ENCODE measurements at places on chromosomes 7 and 10.

- DNase-seq, result no peak
Observed at GRCh38 chr10:13775786-13776775, 189.3 kb downstream of the PRPF18 start.

- no peak for DNase-seq
Observed at GRCh38 chr7:50684713-50685075, 98.0 kb downstream of the GRB10 start.

DNA sequence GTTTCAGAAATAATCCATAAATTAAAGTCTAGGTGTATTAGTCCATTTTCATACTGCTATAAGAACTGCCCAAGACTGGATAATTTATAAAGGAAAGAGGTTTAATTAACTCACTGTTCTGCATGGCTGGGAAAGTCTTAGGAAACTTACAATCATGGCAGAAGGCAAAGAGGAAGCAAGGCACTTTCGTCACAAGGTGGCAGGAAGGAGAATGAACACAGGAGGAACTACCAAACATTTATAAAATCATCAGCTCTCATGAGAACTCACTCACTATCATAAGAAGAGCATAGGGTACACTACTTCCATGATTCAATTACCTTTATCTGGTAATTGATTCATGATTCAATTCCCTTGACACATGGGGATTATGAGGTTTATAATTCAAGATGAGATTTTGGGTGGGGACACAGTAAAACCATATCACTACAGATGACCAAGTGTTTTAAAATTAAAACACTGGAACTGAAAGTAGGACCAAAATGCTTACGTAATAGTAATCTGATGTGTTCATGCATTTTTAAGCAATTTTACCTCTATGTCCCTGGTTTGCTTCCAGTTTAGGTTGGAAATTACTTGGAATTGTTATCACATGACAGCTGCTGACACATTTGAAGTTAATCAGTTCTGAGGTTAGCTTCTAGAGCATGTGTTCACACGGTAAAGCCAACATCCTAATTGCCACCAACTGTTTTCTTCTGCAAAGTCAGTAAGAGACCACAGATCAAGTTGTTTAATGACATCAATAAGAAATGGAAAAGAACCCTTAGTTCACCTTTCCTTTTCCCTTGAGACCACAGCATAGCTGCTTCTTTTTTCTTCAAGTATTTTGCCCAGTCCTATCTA lies 48.4 kb upstream of the SEMA3C start:
- DNase-seq, result no peak

DNA sequence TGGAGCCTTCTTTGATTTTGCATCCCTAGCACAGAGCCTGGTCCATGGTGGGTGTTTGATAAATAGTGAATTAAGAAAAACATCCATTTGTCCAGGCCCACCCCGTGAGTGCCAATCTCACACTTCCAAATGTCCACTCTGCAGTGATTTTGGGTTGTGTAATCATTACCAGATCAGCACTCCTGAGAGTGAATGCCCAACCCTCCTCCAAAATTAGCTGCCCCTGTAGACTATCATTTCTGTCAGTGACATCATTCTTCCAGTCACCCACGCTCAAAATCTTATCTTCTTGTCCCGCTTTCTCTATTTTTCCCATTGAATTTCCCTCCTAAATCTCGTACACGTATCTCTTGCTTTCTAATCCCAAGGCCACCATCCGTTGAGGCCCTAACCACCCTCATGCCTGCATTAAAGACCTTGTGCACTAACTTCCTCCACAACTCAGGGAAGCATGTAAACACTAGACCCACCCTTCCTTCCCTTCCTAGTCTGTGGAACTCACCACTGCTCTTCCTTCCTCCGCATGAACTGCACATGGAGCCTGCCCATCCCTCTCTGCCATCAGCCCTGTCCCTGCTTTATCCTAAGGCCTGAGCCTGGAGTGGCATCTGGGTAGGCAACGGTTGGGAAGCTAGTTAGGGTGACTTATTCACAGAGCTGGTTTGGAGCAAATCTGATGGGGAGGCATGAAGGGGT lies 32.8 kb downstream of the PIK3AP1 start:
- no peak for DNase-seq

DNA sequence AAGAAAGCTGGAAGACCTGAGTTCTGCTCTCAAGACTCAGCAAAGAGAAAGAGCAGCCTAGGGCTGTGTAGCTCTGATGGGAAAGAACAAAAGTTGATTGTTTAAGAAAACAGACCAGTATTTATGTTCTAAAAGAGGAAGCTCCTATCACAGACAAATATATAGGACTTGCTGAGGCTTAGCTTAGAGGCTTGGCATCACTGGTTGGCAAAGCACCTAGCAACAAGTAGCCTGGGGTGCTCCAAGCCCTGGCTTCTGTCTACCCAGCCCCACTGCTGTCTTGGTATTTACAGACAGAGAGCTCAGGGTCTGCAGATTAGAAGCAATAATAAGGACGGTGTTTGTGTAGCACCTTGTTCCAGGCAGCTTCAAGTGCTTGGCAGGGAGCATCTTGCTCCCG lies 36.9 kb upstream of the CCDC3 start:
- DNase-seq, result no peak

DNA sequence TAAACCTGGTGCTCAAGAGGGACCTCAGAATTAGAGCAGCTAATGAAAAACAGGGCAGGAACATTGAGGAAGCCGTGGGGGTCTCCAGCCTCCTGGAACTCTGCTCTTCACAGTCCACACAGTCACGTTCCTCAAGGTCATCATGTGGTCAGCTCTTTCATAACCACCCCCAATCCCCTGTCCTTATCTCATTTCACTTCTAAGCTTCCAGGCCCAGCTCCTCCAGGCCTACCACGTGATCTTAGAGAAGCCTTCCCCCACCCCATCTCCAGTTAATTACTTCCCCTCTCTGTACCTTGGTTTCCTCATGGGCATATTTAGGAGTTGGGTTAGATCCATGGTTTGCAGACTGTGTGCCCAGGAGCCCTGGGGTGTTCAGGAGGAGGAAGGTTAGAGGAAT lies 106.4 kb upstream of the TCF7L2 start:
- no peak for DNase-seq

GRCh38 chr7:55786901-55787300 lies 75.7 kb downstream of the SEPTIN14 start:
- DNase-seq, result no peak

- no peak for DNase-seq
Observed at GRCh38 chr10:110418218-110418617, 79.5 kb upstream of the DUSP5 start.

GRCh38 chr7:131493581-131493980 lies 62.8 kb downstream of the PODXL start:
- peak; percentile 53 for DNase-seq
